ENCODE measurements at places on chromosomes 7 and 10. TPM values are rescaled to one million over a fixed set of nuclear protein-coding genes. Genes with fewer than 3 reads are reported as not detected.

DNA sequence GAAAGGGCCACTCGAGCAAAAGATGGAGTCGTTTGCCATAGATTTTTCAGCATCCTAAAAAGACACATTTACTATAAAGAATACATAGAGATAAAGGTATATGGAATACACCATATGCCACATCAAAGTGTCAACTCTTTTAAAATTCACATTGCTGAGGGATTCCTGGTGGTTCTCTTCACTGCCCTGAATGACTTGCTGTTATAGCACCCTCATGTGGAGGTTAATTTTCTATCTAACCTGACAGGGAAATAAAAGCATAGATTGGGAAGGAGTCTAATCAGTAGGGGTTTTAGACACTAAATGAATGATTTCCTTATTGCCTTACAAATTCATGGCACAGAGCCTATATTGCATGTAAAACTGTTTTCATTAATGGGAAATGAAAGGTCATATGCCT lies 25.9 kb downstream of the DNAH11 start:
- DNase-seq, result no peak

DNA sequence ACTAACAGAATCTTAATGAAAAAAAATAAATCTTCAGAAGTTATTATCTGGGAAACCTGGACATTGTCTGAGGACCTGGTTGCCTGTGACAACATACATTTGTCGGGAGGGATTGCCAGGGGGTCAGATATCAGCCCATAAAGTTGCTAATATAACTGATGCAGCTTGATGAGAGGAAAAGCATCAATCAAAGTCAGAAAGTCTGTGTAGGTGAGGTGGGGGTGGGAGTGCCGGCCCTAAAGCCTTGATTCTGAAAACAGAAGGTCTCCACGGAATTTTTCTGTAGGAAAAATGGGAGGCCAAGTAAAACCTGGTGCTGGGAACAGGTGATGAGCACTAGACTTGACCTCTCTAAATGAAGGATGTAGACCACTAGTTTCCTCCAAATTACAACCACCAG lies 281.8 kb downstream of the FGFR2 start:
- no peak for DNase-seq

DNA sequence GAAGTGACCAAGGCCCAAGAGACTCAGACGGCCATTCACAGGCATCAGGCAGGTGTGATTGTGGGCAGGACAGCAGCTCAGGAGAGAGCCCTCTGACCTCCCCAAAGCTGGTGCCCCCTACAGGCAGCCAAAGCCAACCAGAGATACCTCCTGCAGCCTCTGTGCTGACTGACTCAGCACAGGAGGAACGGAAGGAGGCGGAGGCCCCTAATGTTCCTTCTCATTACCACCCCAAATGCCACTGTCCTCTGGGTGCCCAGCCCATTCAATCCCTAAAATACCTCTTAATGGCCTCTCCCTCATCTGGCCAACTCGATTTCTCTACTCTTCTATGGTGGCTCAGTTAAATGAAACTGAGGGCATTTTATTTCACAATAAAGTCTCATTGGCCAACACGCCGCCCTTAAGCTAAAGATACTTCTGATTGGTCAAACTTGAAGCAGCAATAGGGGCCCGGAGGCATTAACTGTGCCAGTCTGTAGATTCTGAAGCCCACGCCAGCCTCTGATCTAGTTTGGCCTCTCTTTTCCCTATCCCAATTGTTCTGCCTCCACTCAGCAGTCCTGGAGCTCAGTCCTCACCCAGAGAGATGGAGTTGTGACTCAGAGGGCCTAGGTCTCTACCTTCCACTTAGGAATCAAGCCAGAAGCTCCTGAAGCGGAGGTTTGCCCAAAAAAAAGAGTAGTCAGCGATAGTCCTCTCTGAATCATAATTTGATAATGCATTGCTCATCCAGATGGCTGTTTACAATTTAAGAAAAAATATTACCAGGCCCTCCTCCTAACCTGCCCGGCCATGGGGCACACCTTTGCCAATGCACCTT lies 1.2 kb downstream of the CYREN start:
- no peak for DNase-seq

- DNase-seq, result no peak
Measured at GRCh38 chr7:148116195-148116594, 474.4 kb upstream of the C7orf33 start.

CLIP2 gene
- polyA plus RNA-seq, result 18.5 TPM

GSTO2 gene
- 0.99 TPM for polyA plus RNA-seq

All from forelimb muscle (tissue), 1 donor.